ENCODE measurements at places on chromosomes 11 and 22.

GRCh38 chr11:2724104-2724503, 24.3 kb upstream of the KCNQ1OT1 start:
- no peak for DNase-seq

DNA sequence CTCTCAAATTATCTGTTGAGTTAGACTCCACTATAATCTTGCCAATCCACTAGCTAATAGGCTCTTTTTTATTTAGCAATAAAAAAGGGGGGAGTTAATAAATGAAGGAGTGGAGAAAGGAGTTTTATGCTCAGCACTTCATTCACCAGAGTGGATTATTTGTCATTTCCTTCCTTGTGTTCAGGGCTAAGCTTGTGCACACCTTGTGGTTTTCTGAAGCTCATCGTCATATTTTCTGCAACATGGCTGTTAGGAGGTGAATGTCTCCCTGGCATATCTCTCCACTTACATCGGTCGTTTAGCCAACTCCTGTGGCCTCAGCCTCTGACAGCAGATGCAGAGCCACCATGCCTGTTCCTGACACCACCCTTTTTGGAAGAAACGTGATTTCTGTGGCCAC, 83.9 kb upstream of the MTNR1B start:
- no peak for DNase-seq

- DNase-seq = no peak
These were observed 24.2 kb upstream of the ST3GAL4 start for GRCh38 chr11:126331286-126331685.

DNA sequence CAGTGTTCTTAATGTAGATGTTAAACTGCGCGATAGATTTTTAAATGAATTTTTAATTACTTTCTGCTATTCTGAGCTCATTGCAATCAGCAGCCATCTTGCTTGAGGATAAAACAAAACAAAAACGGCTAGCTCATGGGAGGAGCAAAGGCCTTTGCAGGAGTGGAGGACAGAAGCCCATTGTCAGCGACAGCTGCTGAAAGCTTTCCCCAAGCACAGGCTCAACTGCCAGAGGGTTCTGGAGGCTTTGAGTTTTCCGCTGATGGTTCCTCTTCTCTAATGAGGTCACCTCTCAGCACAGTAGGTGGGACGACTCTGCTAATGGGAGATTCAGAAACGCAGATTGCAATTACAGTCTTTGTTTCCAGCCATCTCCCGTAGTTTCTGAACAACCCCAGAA, 167.1 kb upstream of the TTC12 start:
- peak; percentile 34 for DNase-seq

DNA sequence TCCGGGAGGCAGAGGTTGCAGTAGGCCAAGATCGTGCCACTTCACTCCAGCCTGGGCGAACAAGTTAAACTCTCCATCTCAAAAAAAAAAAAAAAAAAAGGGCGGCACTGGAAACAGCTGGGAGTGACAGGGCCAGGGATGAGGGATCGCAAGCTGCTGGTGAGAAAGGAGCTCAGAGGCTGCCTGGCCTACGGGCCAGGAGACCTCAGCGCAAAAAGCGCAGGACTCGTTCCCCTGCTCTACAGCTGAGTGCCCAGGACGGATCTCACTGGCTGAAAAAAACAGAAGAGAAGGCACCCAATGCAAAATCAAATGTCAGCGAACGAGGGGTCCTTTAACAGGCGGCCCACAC, 650 bp upstream of the NUP50 start:
- no peak for DNase-seq

- no peak for DNase-seq
These were observed 166.8 kb downstream of the TEAD1 start for GRCh38 chr11:12840871-12841660.

DNA sequence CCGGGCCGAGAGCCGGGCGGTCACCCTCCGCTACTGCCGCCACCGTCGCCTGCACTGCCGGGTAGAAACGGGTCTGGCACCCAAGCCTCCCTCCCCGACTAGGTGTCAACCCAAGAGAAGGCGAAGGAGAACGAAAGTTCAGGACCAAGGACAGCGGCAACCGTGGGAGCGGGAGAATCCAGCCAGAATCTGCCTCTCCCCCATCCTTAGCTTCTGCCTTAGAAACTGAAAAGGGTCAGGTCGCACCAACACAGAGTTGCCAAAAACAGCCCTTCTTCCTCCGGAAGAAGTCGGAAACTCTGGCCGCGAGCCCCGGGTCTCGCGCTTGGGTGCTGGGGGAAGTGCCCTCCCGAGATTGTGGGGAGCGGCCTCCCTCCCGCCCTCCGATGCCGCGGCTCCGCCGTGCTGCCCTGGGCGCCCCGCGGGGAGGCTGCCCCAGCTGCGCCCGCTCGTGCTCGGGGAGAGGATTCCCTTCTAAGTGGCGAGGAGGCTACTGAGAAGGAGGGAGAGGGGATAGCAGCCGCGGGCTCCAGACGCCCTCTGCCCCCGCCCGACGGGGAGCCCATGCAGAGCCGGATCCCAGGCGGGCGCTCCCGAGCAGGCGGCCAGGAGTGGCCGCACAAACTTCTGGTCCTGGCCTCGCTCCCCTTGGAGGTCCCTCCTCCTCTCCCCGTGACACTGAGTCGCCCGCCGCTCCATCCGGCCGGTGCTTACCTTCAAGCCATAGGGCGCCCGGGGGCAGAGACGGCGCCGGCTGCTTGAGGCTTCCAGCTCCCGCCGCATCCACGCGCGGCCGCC, 637 bp downstream of the DRD2 start:
- peak; percentile 94 for DNase-seq

DNA sequence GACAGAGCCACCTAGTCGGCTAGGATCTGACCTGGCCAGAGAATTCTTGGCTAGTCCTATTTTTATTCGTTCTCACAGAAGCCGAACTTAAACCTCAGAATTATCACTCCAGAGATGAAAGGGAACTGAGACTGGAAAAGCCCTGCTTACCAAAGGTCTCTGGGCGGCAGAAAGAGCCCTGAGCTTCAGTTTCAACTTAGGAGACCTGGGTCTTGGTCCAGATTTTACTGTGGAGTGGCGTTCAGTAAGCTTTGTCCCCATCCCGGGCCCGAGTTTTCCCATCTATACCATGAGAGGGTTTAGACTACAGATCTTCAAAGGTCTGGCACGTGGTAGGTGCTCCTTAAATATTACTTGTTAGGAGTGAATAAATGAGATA, 516 bp downstream of the NEU3 start:
- DNase-seq = no peak

- DNase-seq = peak; percentile 79
These were observed 19.4 kb downstream of the SNU13 start for GRCh38 chr22:41668971-41669911.

- no peak for DNase-seq
These were observed 48.3 kb downstream of the RRP8 start for GRCh38 chr11:6554828-6555706.

GRCh38 chr11:44592125-44592940, 26.9 kb downstream of the CD82 start:
- peak; percentile 46 for DNase-seq

GRCh38 chr11:57430952-57431351, 4.0 kb upstream of the SLC43A3 start:
- no peak for DNase-seq
